NCI-H524 treated with DMSO at 0.1 percent for 48 hours (cell line): ENCODE measurements at places on chromosomes 13 and 19.

- no peak for DNase-seq
Measured at GRCh38 chr19:31532034-31532433, 182.8 kb upstream of the TSHZ3 start.

DNA sequence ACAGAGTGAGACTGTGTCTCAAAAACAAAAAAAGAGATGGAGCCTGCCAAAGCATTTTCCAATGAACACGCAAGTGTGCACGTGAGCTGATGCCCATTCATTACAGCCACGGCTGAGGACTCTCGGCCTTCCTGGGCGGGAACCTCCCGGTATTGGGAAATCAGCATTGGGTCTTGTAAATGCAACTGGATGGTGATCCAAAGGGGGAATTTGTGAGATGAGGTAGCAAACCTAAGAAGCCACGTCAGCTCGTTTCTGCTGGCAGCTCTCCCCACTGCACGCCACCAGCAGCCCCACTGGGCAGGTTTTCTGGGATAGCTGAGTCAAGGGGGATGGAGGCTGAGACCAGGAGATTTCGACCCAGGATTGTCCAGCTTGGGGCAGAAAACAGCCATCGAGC lies 11.5 kb downstream of the C13orf46 start:
- no peak for DNase-seq

- no peak for DNase-seq
Measured at GRCh38 chr13:110334256-110334655, 27.2 kb downstream of the COL4A2 start.

DNA sequence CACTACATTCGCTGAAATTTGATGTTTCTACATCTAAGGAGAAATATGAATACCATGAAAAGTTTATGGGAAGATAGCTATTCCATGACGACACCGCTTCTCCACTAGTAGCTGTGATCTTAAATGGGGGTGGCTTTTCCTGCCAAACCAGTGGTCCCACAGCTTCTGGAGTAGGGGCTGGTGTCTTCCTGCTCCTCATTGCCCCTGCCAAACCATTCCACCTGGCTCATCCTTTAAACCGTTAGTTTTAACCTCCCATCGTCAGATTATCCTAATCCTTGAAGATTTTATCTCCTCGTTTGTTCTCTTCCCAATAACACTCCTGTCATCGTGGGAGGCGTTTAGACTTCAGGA lies 568 bp upstream of the ZNF230 start:
- no peak for DNase-seq

- DNase-seq, result no peak
Measured at GRCh38 chr13:96273196-96273595, 183.3 kb downstream of the HS6ST3 start.

GRCh38 chr13:39685652-39686051 lies 30.2 kb downstream of the COG6 start:
- DNase-seq, result no peak
